Testis (tissue), 5 donors: ENCODE measurements at places on chromosomes 1 and 21. TPM values are rescaled to one million over a fixed set of nuclear protein-coding genes. Genes with fewer than 3 reads are reported as not detected.

ANKRD65 gene
- total RNA-seq: 14.7 TPM

KRTAP19-1 gene
- total RNA-seq: not detected

- no peaks in the 10 kb centered on the region for H3K27me3 ChIP-seq
- no peak overlapping the region for H3K27ac ChIP-seq
- H3K36me3 ChIP-seq: no peaks in the 10 kb centered on the region
- H3K4me1 ChIP-seq: peaks cover 18% of the 10 kb centered on the region
Measured at GRCh38 chr1:160375788-160376524, 9.1 kb downstream of the NHLH1 start.

DNA sequence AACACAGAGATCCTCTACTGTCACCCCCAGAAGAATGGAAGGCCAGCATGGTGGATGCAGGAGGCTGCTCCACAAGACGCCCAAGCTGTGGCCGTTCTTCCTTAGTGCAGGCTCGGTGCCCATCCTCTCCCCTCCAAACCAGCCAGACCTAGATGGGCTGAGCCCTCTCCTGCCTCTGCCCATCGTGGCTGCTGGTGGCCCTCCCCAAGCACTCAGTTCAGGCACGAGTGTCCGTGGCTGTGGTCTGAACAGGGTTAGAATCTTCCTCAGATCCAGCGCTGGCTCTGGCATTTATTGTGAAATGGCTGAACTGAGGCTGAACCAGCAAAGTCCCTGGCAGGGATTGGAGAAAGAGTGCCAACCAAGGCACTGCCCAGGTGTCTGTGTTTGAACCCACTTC lies 59.5 kb downstream of the TRIM11 start:
- no peaks in the 10 kb centered on the region for H3K36me3 ChIP-seq
- no peak for DNase-seq
- H3K4me3 ChIP-seq: no peak overlapping the region
- no peak overlapping the region for H3K27ac ChIP-seq
- no peaks in the 10 kb centered on the region for H3K4me1 ChIP-seq

DNA sequence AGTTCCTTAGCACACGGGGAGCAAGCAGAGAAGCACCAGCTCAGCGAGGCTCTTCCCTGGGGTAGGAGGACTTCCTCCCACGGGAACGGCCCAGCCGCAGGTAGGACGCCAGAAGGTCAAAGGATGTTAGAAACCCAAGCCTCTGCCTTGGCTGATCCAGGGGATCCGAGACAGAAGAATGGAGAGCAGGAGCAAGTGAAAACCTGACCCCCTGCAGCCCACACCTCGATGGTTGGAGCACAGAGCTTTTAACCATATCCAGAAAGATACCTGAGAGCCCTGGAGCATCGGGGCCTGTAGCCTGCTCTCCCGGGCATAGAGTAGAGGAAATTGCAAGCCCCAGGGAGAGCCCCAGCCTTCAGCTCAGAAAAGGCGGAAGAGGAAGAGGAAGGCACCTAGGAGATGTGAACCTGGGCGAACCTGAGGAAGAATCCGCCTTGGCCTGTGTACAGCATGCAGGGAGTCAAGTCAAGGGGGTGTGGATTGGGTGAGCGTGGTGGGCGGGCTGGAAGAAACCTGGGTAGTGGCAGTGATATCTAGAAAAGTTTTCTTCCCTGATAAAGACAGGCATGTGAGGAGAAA lies 76.3 kb downstream of the PSMG1 start:
- peaks cover 12% of the 10 kb centered on the region for H3K4me1 ChIP-seq
- DNase-seq: no peak
- no peak overlapping the region for H3K27ac ChIP-seq
